ENCODE measurements at places on chromosomes 1 and 21. TPM values are rescaled to one million over a fixed set of nuclear protein-coding genes. Genes with fewer than 3 reads are reported as not detected.

DNA sequence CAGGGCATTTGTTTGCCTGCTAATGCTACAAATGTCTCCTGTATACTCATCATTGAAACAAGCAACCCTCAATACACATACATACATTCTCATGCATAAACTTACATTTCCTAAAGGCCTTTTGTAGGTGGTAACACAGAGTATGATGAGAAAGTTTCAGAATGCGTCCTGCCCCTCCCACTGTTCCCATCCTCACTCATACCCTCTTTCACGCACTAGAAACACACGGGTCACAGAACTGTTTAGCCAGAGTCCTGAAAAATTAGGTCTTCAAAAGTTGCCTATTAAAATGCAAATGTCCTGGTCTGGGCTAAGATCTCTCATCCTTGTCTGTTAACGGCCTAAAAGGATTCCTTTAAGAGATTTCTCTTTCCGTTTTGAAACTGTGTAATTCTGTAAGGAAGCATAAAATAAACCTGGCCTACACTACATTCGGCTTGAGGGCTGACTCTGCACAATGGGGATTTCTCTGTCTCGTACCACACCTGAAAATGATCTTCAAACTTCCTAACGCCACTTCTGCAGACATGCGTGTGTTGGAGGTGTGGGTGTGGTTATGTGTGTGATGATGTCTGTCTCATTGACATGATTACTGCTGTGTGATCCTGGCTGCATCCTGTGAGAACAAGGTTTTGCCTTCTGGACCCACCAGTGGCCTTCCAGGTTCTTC, 5.3 kb upstream of the FCER1A start:
- DNase-seq: no peak

DNA sequence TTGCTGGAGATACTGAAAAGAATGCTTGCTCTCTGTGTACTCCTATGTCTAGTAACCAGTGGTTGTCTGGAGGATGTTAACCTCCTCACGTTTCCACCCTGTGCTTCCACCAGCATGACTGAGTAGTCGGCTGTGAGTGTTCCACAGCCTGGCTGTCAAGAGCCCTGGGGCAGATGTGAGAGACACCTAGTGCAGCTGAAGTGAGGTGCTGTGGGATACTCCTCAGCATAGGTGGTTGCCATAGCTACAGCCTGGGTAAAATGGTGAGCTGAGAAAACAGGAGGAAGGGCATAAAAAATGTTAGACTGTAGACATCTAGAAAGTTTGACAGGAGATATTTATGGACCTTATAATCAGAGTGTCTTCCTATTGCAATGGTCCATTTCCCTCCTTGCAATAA, 15.8 kb downstream of the IVL start:
- no peak for DNase-seq

- no peak for DNase-seq
These were observed 588.0 kb upstream of the BEND5 start for GRCh38 chr1:49364676-49365075.

- DNase-seq: no peak
These were observed 68.9 kb downstream of the SNRPE start for GRCh38 chr1:203930342-203930741.

- no peak for DNase-seq
These were observed 141.1 kb upstream of the ETV3 start for GRCh38 chr1:157279138-157279801.

- DNase-seq: no peak
These were observed 69.3 kb upstream of the BCAR3 start for GRCh38 chr1:93750955-93751354.

DNA sequence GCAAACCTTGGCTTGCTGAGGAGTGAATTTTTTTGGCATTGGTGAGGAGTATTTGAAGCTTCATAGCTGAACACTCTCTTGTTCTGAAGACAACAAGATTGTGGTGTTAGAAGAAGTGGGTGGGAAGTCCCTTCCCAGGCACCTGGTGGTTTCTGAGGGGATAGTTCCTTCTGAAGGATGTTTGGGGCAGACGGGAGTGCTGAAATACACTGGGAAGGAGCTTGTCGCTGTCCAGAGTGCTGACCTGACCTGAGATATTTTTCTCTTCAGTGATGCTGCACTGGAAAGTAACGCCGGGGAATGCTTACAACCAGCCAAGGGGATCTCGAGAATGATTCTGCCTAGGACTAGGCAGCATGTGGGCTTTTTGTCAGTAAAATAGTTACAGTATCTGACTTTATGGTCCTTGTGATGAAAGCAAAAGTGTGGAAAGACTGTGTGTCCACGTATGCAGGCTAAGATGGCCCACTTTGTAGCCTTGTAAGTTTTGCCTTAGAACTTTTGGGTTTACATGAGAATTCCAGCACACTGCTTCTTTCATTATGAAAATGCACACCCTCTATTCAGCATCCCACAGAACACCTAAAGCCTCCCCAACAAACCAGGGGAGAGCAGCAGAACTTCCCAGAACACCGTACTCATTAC, 33.1 kb upstream of the NFASC start:
- no peak for DNase-seq

- no peak for DNase-seq
These were observed 96.2 kb downstream of the ZMYM4 start for GRCh38 chr1:35364741-35365140.

GRCh38 chr1:2032737-2033136, 13.6 kb downstream of the GABRD start:
- no peak for DNase-seq

- DNase-seq: no peak
These were observed 35.7 kb downstream of the NEK2 start for GRCh38 chr1:211639475-211640300.

- DNase-seq: no peak
These were observed 60.6 kb downstream of the MYOM3 start for GRCh38 chr1:24051206-24051945.

DNA sequence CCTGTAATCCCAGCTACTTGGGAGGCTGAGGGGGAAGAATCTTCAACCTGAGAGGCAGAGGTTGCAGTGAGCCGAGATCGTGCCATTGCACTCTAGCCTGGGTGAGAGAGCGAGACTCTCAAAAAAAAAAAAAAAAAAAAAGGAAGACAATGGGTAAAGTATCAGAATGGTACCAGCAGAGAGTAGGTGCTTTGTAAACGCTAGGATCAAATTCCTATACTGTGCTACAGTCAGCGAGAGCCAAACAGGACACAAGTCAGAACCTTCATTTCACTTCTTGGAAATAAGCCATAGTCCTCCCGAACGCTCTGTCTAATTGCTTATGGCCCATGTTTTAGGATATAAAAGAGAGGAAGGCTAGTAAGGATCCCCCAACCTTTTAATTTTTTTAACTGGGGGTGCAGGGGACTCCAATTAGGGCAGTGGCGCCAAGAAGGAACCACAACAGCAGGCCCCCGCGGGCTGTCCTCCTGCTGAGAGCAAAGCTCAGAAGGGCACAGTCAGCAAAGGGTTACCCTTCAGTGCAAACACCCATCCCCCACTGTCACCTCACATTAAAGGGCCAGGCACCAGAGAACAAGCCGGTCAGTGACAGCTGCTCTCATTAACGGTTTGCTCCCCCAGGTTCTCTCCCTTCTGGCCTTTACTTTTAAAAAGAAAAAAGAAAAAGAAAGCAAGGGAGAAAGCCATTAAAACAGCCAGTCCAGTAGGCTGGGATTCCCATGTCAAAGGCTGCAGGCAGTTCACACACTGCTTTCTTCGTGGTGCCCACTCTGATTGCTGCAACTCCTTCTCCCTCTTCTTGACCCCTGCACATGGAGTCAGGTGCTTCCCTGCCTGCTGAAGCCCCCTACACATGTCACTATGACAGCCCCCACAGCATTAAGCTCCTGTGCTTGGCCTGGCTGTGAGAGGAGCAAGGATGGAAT, 69.4 kb downstream of the PLPP3 start:
- no peak for DNase-seq

DNA sequence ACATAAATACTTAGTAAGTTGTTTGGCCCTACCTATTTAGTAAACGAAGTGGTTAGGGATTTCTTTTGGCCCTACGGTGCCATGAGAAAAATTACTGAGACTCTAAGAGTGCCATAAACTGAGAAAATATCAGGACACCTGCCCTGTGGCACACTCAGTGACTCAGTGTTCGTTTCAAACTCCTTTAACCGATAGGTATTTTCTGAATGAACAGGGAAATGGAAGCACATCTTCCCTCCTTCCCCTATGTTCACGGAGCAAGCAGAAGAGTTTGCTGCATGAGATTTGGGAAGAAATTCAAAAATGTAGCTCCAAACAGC, 134.2 kb downstream of the KAZN start:
- DNase-seq: no peak

DNA sequence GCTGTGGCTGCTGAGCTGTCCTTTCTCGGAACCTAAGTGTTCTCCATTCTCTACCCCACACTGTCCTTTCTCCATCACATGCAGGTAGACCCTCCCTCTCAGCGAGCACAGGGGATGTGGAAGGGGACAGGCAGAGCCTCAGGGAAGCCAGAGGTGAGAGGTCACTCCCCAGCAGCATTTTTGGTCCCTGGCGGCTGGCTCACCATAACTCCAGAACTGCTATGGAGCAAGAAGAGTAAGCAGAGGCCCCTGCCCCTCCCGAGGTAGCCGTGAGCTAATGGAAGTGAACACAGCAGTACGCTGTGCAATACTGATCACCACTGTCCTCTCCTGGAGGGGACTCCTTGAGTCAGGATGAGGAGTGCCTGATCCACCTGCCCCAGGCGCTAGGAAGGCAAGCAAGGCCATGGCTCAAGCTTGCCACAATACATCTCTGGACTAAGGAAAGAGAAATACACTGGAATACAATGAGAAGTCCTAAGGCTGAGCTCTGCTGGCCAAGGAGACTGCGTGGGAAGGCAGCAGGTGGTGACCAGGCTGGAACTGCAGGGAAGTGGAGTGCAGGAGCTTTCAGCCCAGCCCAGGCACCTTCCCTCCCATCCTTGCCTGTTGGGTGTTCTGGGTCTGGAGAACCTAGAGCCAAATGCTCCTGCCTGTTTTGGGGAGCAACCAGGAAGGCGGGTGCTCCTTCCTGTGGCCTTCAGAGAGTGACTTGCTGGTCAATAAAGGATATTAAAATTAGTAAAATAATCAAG, 96.2 kb downstream of the LAMC2 start:
- no peak for DNase-seq

GRCh38 chr1:246794048-246794827, 70.0 kb downstream of the SCCPDH start:
- no peak for DNase-seq

GRCh38 chr1:198087831-198088230, 69.0 kb upstream of the NEK7 start:
- no peak for DNase-seq

GRCh38 chr1:47659146-47659545, 221.3 kb downstream of the FOXD2 start:
- no peak for DNase-seq

- no peak for DNase-seq
These were observed 34.4 kb downstream of the SPRTN start for GRCh38 chr1:231372501-231372900.

DNA sequence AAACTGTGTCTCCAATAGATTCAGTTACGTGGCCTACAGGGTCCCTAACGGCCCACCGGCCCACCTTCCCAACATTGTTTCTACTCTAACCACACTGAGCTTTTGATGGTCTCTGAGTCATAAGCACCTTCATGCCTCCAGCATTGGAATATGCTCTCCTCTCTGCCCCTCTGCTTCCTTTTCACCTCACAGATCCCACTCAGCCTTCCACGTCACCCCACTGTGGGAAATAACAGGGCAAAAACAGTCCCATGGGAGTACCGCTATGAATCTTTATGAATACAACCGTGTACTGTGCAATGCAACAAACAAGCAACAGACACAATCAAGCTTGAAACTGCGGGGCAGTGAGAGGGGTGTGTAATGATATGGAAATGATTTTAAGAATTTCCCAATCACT, 5.3 kb upstream of the SARS1 start:
- no peak for DNase-seq

DNA sequence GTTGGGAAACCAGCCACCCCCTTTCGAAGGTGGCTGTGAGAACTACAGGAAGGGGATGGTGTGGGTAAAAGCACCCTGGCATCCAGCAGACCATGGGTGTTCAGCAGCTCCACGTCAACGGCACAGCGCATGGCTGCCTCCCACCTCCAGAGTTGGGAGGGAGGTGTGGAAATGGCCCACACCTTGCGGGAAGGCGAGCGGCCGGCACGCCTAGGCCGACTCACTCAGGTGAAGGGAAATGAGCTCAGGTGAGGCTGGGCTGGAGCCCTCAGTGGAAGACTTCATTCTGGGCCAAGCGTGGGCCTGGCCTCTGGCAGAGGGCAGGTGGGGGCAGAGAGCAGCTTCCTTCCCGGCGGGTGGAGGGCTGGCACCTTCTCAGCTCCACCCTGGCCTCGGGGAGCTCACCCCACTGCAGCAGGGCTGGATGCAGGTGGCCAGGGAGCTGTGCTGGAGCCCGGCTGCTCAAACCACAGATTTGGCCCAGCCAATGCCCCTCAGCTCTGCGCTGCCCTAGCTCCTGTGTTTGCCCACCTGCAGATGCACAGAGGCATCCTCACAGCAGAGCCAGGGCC, 24.8 kb upstream of the ALDH4A1 start:
- DNase-seq: peak; percentile 66

LIPI gene
- total RNA-seq: not detected

SYPL2 gene
- not detected for total RNA-seq

CHIA gene
- total RNA-seq: not detected

LYPD8 gene
- total RNA-seq: not detected

OR2L13 gene
- total RNA-seq: not detected

DMRTA2 gene
- total RNA-seq: not detected

NCMAP gene
- total RNA-seq: 0.04 TPM

CD5L gene
- not detected for total RNA-seq

Data from CD8-positive, alpha-beta memory T cell (primary cell).